ENCODE measurements at places on chromosomes 4 and X. TPM values are rescaled to one million over a fixed set of nuclear protein-coding genes. Genes with fewer than 3 reads are reported as not detected.

- DNase-seq, result no peak
These were observed 3.1 kb downstream of the SRPX2 start for GRCh38 chrX:100647095-100647494.

DNA sequence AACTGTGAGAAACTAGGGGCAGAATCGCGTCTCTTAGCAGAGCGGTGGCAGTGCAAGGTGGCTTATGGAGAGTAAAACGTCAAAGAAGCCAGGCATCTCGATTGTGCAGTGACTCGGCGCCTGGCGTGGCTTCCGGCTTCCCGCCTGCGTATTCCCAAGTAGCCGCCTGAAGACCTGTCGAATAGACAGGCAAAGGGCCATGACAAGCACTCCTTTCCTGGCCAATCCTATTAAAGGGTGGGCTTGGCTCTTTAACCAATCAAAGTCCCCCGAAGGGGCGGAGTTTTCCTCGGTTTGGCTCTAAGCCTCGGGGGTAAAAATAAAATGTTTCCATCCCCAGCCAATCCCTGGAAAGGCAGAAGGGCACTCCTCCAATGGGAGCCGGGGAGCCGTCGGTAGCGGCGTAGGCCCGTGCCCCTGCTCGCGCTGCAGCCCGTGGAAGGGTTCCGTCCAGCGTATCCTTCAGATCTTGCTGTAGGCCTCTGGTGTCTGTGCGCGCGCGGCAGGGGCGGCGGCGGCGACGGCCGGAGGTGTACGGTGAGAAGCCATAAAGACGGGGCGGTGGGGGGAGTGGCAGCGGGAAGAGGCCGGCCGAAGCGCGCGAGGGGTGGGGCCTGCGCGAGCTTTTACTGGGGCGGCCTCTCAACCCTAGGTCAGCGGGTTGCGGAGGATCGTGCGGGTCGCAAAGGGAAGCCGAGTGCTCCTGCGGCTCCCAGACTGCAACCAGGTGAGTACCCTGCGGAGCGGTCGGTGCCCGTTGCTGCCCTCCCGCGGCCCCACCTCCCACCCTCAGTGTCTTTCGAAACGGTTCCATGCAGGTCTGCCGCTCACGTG, at the start of gene KANTR:
KANTR (plus strand) TSS at position 395 of the 834 bp plus-strand sequence. CDS start 30,131 bp downstream, outside the sequence.
- peak; percentile 86 for DNase-seq

DNA sequence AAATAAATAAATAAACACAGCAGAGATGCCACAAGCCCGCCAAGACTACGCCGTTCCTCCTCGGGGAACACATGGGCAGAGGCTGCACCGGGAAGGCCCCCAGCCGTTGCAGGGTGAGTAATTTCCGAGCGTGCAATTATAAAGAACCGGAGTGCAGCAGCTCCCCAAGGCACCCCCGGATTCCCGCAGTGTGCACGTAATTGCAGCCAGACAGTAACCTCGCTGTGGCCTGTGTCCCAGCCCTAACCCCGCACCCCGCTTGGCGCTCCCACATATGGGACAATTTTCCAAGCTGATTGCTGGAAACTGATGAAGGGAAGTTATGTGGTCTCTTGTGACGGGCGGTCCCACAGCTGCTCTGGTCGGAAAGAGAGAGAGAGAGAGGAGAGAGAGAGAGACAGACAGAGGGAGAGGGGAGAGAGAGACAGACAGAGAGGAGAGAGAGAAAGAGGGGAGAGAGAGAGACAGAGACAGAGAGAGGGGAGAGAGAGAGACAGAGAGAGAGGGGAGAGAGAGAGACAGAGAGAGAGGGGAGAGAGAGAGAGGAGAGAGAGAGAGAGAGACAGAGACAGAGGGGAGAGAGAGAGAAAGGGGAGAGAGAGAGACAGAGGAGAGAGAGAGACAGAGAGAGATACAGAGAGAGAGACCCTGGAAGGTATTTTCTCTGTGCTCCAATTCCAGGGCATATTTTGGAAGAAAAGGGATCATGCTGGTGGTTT, 275.4 kb downstream of the SHOX start:
- DNase-seq, result no peak

- no peak for DNase-seq
These were observed 1.2 kb upstream of the UBA6 start for GRCh38 chr4:67702166-67702565.

DNA sequence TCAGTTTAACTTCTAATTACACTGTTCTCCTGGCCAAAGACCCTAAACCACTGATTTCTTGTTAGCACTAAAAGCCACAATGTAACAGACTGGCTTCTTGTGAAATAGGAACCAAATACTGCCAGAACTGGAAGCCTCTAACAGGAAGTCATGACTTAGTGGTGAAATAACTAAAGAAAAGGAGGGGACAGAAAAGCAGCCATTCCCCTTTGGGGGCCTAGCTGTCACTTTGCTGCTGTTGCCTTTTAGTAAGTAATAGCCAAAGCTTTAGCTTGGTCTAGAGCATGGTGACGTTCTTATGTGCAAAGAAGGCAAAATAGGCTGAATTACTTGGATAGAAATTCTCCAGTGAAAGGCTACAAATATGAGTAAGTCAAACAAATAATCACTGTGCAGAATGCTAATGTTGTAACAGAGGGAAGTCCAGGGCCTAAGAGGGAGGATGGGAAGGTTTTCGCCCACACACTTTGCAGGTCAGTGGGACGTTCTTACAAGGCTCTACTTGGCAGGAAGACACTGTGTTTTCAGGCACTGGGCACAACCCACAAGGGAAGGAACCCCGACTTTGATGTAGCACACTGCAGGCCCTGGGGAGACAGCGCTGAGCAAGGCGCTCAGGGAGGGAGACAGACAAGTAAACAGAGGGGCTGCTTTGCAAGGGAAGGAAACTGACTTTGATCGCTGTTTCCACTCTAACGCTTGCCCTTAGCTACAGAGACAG, 16.7 kb downstream of the GAB3 start:
- no peak for DNase-seq

RNF212 gene
- 1.7 TPM for polyA plus RNA-seq

NLGN4X gene
- 2.0 TPM for polyA plus RNA-seq

CRMP1 gene
- polyA plus RNA-seq, result 19.4 TPM

MTNR1A gene
- not detected for polyA plus RNA-seq

All from forelimb muscle (tissue), 1 donor.